ENCODE measurements at places on chromosomes 5 and 9. TPM values are rescaled to one million over a fixed set of nuclear protein-coding genes. Genes with fewer than 3 reads are reported as not detected.

- DNase-seq = no peak
Observed at GRCh38 chr5:165149431-165149830, 1644.0 kb downstream of the MAT2B start.

Gene MUSK
- not detected for total RNA-seq

Gene AQP7
- not detected for total RNA-seq

- DNase-seq = no peak
Observed at GRCh38 chr9:91186632-91187108, 175.0 kb downstream of the AUH start.

GRCh38 chr5:14853685-14854084 lies 17.9 kb downstream of the ANKH start:
- DNase-seq = no peak

Gene FOXD4L4
- 0.13 TPM for total RNA-seq

GRCh38 chr9:37241340-37241739 lies 121.0 kb downstream of the ZCCHC7 start:
- no peak for DNase-seq

DNA sequence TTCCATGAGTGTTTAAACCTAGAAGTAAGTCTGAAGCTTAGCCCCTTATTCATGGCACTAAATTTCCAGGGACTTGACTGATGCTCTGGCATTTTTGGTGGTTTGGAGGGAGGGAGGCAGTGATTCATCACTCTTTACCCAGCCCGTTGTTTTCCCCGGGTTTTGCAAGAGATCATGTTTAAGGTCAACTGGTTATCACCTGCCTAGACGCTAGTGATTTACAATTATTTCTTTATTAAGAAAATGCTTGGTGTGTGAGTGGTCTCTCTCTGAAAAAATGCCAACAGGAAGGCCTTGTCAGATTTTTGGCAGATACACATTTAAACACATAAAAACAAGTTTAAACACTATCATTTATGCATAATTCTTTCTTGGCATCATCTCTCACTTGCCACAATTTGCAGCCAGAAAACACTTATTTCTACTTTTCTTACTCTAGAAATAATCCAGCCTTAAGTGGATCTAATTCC lies 737.9 kb upstream of the ZNF608 start:
- peak; percentile 84 for DNase-seq
